Aorta (tissue), 5 donors: ENCODE measurements at places on chromosomes 4 and X. TPM values are rescaled to one million over a fixed set of nuclear protein-coding genes. Genes with fewer than 3 reads are reported as not detected.

Gene NHS
- polyA plus RNA-seq: 7.5 TPM

Gene TCEAL6
- 2.3 TPM for polyA plus RNA-seq

Gene GRIA3
- polyA plus RNA-seq: 5.1 TPM

Gene CXCL1
- 1.6 TPM for polyA plus RNA-seq

GRCh38 chr4:9987749-9988362 lies 33.4 kb downstream of the SLC2A9 start:
- H3K27ac ChIP-seq: no peak overlapping the region
- H3K27me3 ChIP-seq: no peaks in the 10 kb centered on the region
- no peaks in the 10 kb centered on the region for H3K36me3 ChIP-seq
- H3K4me1 ChIP-seq: no peaks in the 10 kb centered on the region
- H3K4me3 ChIP-seq: no peak overlapping the region

DNA sequence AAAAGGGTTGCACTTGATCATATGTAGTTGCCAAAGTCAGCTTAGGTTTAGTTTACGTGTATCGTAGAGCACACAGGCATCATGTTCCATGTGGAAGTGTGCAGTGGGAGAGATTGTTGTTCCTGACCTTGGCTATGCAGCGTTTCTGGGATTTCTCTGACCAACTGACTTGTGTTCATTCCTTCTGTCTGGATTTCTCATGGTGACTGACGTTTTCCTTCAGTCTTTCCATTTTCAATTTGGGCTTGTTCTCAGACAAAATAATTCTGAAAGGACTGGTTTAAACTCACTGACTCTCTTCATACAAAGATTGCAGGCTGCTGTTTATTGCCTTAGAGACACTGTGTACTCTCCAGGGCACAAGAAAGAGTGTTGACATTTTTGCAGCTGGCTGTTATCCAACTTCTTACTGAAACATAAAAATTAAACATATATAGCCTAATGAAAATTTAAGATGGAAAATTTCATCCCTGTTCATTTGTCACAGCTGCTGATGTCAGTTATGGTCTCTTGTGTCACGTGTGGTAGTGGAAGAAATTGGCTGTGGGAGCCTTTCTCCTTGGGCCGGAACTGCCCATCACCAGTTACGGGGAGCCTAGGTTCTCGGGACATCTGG lies 95.4 kb downstream of the TNIP2 start:
- H3K4me3 ChIP-seq: no peak overlapping the region
- no peak for DNase-seq
- H3K27ac ChIP-seq: peak overlapping the region; percentile 90
- peaks cover 3% of the 10 kb centered on the region for H3K4me1 ChIP-seq
- no peaks in the 10 kb centered on the region for H3K27me3 ChIP-seq

DNA sequence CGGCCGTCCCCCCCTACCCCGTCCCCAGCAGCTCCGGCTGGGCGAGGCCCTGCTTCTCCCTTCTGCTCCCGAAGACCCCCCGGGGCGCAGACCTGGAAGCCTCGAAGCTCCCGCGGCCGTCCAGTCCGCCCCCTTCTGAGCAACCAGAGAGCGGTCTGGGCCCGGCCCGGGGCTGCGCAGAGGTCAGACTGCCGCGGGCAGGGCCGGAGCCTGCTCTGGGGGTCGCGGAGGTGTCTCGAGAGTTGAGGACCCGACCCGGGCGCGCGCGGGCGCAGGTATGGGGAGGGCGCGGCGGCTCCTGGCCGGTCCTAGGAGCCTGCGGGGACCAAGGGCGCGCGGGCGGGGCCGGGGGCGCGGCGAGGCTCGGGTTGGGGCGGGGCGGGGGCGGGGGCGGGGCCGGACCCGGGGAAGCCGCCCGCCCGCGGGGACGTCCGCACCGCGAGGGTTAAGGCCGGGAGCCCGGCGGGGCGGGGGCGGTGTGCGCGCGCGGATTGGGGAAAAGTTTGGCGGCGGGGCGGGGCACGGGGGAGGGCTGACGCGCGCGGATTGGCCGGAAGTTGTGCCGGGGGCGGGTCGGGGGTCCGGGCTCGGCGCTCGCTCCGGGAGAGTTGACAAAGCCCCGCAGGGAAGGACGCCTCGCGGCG lies at the start of gene FGFRL1:
Gene FGFRL1 (plus strand): TSS at position 605 of the 644 bp plus-strand sequence. CDS start 860 bp downstream, outside the sequence.
- no peaks in the 10 kb centered on the region for H3K36me3 ChIP-seq
- no peak within 1 kb of the TSS for H3K27ac ChIP-seq
- DNase-seq: peak; percentile 96

DNA sequence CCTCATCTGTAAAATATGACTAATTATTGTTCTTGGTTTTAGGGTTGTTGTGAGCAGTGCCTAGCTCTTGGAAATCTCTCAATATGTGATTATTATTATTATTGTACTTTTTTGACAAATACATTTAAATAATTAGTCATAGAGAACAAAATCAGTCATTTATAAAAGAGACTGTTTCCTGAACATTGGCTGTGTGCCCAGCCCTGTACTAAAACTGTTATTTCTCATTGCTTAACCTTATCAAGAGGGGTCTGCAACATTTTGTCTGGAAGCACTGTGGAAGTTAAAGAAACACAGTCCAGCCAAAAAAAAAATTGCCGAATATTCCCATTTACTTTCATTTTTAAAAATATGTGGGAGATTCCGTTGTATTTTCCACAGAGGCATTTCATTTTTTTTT lies 989.2 kb upstream of the SLIT2 start:
- no peak overlapping the region for H3K27ac ChIP-seq
- H3K36me3 ChIP-seq: no peaks in the 10 kb centered on the region
- no peak for DNase-seq
- no peaks in the 10 kb centered on the region for H3K4me1 ChIP-seq
- no peaks in the 10 kb centered on the region for H3K27me3 ChIP-seq
- peak overlapping the region; percentile 20 for H3K4me3 ChIP-seq

DNA sequence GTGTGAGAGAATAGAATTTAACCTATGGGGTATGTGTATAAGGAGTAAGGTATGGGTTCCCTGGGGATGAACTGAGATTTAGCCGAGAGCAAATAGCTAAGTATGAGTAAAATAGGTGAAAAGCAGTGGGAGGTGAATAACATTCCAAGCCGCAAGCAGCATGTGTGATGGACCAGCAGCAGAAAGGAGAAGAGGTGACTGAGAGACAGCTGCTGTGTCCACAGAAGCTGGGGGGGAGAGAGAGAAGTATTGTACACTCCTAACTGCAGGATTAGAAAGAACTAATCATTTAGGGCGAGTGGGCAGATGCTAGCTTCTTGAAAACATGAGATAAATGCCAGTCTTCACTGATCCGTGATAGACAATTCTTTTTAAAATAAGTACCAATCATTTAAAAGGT lies 296.0 kb downstream of the KLHL4 start:
- no peak overlapping the region for H3K27ac ChIP-seq
- no peaks in the 10 kb centered on the region for H3K36me3 ChIP-seq
- no peaks in the 10 kb centered on the region for H3K27me3 ChIP-seq
- H3K4me1 ChIP-seq: no peaks in the 10 kb centered on the region

- no peaks in the 10 kb centered on the region for H3K27me3 ChIP-seq
- H3K4me3 ChIP-seq: no peak overlapping the region
- no peaks in the 10 kb centered on the region for H3K36me3 ChIP-seq
- no peak overlapping the region for H3K27ac ChIP-seq
Measured at GRCh38 chrX:9196961-9197640, 163.2 kb upstream of the FAM9B start.
